ENCODE measurements at places on chromosomes 7 and 10.
A peak's percentile ranks its signal among the peaks of the same experiment; 100 is the strongest.

DNA sequence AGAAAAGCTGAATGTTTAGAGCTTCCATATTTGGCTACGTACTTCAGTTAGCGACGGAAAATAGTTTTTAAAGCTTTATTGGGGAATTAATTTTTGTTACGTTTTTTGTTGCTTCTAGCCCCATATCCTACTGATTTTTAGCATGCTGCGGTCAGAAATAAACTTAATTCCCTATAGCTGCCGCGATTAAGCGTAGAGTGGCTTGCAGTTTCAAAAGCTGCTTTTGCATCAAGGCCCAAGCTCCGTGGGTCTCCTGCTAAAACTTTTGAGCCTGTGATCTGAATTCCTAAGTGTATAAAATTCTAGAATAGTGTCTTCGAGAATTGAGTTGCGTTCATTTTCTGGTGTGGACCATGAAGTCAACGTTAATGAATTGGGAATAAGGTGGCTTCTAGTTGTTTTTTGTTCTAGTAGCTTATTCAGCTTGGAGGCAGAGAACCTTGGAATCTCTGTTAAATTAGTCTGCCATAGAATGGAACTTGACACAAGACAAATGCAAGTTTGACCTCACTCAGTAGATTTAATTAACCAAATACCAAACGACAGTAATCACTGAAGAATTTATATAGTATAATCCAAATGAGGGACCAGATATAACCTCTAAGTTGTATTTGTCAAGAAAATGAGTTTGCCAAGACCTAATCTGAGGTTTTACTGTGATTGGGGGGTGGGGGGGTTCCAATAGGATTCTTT is 977 bp downstream of the CALU start:
- no peak for DNase-seq

DNA sequence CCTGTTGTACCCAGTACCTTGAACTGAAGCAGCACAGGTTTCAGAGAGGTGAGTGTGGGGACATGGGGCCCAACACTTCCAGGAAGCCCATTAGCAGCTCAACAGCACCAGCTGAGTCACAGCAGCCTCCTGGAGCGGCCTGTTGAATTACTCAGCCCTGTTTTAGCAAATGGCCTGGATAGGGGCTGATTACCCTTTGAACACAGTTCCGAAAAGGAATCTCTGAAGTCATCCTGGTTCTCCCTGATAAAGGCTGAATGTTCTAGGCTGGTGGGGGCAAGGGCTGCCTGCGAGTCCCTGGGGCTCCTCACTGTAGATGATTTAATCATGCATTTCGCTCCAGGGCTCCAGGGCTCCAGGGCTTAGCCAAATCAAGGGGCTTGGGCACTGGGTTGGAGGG is 287.5 kb downstream of the GRID1 start:
- peak; percentile 66 for DNase-seq

DNA sequence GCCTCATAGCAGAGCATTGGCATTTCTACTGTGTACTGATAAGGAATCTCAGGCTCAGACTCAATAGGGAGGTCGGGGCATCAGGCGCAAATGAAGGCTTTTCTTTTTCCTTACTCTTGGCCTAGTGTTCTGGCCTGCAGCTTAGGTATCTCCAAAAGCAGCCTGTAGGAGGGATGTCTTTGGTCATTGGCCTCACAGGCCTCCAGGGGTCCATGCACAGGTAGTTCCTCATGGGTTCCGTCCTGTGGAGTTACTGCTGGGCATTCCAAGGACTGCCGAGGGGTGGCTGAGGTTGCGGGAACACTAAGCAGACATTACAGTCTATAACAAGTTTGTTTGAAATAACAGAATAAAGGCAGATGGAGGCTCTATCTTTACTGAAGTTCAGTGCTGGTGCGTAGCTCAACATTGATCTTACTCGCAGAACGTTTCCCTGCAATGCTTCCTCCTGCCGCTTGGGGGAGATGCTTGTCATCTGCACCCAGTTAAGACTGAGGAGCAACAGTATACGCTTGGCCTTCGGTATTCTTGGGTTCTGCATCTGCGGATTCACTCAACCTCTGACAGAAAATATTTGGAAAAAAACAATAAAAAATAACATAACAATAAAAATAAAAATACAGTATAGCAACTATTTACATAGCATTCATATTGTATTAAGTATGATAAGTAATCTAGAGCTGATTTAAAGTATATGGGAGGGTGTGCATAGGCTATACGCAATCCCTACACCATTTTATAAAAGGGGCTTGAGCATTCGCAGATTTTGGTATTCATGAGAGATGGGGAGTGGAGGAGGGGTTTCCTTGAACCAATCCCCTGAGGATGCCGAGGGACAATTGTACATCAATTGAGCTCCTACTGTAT is 58.9 kb downstream of the SH2D4B start:
- DNase-seq: peak; percentile 57

DNA sequence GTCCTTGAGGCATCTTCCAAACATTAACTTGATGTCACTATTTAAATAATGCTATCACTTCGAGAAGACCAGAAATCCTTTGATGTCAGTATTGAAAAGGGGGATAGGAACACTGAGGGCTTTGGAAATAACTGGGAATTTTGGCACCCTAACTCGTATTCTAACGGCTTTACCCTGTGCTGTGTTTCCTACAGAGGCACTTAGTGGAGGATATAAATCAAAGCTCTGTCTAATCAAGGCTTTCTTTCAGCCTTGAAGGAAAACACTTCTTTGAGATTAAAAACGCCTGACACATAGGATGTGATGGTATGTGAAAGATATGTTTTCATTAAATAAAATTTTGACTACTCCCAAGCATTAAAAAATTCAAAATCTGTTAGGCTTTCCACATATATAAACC is 62.3 kb downstream of the CREB5 start:
- no peak for DNase-seq

GRCh38 chr7:25643286-25643685 is 415.0 kb upstream of the NPVF start:
- no peak for DNase-seq

GRCh38 chr7:106372595-106373318 is 88.0 kb upstream of the NAMPT start:
- DNase-seq: no peak

GRCh38 chr7:110929480-110930249 is 161.3 kb upstream of the LRRN3 start:
- DNase-seq: no peak

DNA sequence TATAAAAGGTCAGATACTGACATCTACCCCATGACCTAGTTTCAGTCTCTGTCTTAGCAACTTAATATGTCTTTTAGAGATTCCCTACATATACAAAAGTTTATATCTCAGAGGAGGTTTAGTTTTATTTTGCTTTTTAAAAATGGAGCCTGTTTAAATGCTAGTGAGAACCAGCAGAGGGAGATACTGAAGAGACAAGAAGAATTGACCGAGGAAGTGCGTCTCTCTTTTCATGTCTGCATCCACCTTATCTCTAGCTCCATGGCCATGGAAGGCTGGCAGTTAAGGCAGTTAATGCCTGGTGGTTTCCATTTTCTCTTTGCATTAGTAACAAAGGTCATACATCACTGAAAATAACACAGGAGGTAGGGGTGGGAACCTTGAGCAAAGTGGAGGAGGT is 10.7 kb downstream of the SUV39H2 start:
- DNase-seq: no peak
